ENCODE measurements at places on chromosomes 5 and 9.

DNA sequence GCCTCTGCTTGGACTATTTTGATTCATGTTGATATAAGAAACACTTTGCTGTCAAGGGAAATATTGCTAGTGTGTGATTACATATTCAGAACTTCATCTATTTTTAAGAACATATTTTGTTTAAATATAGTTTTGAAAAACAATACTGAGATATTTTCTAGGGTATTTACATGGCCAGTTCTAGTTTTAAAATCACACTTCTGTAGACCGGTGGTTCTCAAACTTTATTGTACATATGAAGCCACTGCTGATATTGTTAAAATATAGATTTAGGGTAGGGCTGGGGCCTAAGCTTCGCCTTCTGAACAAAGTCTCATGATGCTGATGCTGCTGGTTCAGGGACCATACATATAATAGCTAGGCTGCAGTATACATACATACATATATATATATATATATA is 1000.0 kb downstream of the PTPRD start:
- no peak for DNase-seq

DNA sequence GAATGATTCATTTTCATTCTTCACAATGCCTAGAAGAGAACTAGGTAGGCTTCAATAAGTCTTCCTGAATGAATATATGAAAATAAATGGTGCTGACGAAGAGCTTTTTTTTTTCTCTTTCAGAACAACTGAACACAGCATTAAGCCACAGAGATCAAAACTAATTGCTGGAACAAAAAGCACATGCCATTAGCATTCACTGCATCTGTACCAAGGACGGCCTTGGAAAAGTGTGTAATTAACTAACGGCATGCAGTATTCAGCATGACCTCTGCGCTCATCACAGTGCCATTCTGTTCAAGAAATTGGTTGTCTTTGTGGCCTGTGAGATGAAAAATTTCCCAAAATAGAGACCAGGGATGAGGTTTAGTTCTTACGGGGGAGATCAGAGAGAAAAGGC is 99.3 kb downstream of the NUDT12 start:
- DNase-seq, result no peak

DNA sequence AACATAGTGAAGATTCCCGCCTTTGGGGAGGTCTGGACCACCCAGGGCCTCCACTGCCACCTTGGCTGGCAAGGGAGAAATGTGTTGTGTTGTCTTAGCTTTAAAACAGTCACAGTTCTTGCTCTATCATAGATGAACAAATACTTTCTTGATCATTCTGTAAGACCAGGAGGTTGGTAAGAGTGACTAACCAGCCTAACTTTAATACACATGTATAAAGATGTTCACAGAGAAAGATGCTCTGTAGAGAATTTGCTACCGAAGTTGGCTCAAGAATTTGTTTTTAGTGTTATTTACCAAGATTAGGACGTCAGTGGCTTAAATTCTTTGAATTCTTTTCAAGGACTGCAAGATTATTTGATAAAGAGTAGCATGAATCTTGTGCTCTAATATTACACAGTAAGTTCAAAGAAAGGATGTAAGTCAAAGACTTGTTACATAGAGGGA is 28.4 kb downstream of the GLRX start:
- no peak for DNase-seq

DNA sequence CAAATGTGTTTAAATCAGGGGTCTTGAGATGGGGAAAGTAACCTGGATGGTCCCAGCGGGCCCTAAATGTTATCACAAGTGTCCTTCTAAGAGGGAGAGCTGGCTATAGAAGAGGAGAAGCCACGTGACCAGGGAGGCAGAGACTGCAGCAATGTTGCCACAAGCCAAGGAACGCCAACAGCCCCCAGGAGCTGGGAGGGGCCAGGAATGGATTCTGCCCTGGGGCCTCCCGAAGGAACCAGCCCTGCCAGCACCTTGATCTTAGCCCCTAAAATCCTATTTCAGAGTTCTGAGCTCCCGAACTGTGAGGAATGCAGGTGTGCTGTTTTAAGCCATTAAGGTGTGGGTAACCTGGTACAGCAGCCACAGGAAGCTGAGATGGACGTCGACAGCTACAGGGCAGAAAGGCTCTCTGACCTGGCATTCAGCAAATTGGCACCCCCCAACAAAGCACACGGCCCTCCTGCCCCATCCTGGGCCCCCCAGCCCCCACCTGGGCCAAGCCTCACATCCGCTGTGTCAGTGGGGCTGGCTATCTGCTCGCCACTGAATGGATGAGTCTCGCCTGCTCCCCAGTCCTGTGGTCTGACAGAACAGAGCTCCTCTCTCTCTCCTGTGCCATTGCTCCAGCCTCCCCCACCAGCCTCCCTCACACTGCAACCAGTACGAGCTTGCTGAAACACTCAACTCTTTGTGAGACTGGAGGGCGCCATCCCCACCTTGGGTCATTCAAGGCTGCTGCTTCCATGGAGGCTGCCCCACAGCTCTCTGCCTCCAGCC is 78.8 kb downstream of the ADAMTS2 start:
- no peak for DNase-seq

- DNase-seq, result no peak
Measured at GRCh38 chr5:78903861-78904260, 81.2 kb downstream of the ARSB start.

DNA sequence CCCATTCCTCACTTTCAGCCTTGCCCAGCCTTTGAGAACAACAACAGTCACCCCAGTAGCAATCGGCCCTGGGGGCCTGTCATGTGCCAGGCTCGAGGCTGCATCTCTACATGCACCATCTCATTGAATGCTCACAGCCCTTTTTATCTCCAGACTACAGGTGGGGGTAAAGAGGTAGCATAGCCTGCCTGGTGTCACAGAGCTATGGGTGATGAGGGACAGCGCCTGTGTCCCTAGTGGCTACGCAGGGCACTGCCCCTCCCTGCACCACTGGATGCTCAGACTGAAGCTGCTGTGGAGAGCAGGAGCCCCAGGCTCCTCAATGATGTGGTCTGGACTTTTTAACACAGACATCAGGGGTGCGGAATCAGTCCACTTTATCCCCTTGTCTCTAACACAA is 2.8 kb downstream of the CAMK2A start:
- no peak for DNase-seq

- no peak for DNase-seq
Measured at GRCh38 chr9:136429683-136430491, 9.8 kb downstream of the INPP5E start.

GRCh38 chr9:126838055-126838811 is 22.2 kb upstream of the ZBTB34 start:
- DNase-seq, result no peak
